ENCODE measurements at places on chromosomes 16 and 17.

DNA sequence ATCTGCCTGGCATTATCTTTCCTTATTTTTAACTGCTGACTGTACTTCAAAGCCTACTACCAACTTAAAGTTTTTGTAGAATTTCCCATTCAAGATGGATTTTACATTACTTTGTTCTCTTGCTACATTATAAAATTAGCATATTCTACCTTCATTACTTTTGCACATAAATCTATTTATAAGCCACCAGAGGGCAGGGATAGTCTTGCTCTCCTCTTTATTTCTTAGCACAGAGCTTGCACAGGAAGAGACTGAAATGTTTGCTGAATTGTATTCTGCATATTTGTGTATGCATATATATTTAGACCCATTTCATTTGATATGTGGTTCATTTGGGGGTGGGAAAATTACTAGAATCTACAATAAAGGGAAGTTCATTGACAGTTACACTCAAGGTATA lies 108.0 kb downstream of the SKAP1 start:
- no peak for DNase-seq

DNA sequence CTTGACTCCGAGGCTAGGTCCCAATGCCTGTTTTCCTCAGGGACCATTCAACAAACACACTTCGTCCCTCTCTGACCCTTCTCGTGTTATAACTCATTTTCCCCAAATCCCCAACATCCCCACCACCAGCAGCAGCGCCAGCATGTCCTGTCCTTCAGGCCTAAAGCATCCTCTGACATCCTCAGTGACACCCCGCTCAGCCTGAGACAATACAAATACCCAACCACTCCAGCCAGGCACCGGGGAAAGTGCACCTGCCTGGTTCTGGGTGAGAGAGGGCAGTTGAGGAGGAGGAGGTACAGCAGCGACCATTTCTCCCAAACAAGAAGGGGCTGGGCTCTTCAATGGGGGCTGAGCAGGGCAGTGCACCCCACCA lies 4.7 kb downstream of the MNT start:
- no peak for DNase-seq

- DNase-seq, result no peak
These were observed 1.9 kb downstream of the EPN3 start for GRCh38 chr17:50534222-50534978.

GRCh38 chr17:37769050-37769449 lies 24.2 kb upstream of the HNF1B start:
- no peak for DNase-seq

DNA sequence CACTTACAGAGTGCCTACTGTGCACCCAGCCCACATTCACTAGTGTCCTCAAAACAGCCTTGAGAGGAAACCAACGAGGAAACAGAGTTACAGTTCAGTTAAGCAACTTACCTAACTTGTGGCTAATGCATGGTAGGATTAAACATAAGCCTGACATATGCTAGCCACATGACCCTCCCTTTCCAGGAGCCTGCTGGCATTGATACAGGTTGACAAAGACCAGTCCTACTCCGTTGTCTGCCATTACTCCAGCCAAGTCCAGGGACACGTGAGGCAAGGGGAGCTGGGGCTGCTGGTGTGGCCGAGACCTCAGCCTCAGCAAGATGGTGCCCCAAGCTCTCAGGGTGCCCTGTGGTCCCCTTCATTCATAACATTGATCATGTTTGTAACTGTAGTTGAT lies 37.9 kb downstream of the SNX20 start:
- DNase-seq, result no peak

DNA sequence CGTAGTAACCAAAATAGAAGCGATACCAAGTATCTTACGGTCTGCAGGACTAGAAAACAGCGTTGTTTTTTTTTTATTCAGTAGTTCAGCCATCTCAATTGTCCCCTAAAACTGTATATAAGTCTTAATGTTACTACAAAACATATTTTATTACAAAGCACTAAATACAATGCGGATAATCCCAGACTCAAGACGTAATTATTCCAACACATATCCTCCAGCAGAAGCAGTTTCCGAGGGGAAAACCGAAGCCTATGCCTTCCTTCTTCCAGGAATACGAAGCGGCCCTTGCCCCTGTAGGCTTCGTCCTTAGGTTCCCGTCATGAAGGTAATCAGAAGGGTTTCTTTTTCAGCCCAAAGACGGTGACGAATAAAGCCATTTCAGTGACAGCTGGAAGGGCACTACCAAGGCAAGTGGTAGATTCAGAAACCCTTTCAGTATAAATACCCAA lies 2.3 kb downstream of the TMEM107 start:
- DNase-seq, result no peak

- DNase-seq, result no peak
These were observed 35.6 kb upstream of the GAS7 start for GRCh38 chr17:10234033-10234432.

DNA sequence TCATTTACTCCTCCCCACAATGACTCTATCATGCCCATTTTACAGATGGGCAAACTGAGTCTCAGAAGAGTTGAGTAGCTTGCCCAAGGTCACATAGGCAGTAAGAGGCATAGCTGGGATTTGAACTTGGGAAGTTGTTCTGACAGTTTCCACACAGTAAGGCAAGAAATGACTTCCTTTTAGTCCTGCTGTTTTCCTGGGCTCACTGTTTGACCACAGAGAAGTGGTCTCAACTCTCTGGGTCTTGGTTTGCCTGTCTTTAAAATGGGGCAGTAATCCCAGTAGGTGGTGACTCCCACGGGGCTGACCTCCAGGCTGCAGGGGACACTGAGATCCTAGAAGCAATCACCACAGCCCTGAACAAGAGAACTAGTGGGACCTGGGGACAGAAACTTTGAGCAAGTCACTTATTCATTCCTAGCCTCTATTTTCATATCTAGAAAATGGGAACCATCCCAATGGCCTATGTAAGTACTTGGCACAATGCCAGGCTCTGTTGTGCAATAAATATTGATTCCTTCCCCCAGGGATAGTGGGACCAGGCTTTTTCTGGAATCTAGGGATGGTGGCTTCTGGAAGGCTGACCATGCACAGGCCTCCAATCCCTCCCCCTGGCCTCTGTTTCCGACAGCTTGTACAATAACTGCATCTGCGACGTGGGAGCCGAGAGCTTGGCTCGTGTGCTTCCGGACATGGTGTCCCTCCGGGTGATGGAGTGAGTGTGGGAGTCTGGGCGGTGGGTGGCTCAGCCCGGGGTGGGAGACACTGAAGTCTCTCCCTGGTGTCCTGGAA lies 20.5 kb downstream of the DEXI start:
- DNase-seq, result no peak

DNA sequence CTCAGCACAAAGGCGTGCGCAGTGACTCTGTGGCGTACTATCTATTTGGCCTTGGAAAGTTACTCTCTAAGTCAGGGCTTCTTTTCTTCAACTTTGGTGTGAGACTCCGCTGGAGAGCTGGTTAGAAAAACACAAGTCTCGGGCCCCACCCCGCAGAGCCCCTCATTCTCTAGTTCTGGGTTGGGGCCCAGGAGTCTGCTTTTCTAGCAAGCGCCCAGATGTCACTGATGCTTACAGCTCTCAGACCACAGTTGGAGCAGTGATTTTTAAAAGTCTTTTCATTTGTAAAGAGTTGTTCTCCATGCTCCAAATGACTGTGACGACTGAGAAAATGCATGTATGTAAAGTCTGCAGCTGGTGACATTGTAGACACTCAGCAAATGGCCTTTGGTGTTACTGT lies 582.3 kb downstream of the WWOX start:
- no peak for DNase-seq

DNA sequence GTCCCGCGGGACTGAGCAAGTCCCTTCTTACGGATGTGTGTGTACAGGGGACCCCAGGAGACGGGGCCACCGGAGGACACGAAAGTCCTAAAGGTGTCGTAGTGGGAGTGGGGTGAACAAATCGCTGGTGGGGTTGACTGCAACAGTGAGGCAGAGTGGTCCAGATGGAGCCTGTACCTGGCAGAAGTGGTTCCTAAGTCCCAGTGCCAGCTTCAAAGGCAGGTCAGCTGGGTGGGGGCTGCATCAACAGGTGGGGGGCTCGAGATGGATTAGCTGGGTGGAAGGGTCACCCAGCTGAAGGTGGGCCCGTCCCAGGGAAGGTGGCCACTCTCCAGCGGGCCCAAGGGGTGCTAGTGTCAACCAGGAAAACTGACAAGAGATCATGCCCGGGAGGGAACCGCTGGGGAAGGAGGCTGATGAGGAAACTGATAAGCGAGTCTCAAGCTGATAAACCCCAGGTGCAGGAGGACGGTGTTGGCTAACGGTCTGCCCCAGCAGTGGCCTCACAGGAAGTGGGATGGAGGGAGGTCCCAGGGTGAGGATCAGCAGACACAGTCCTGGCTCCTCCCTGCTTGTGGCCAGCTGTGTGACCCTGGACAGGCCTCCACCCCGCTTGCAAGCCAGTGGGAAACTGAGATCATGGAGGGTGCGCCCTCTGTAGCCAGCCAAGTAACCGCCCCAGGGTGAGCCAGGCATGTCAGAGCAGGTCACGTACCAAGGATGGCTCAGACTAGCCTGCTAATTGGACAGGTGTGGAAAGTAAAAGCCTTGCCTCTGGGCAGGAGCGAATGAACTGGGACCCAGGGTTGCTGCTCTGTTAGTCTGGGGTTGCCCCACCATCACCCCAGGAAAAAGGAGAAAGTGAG lies 1.0 kb downstream of the ORAI3 start:
- DNase-seq, result no peak

DNA sequence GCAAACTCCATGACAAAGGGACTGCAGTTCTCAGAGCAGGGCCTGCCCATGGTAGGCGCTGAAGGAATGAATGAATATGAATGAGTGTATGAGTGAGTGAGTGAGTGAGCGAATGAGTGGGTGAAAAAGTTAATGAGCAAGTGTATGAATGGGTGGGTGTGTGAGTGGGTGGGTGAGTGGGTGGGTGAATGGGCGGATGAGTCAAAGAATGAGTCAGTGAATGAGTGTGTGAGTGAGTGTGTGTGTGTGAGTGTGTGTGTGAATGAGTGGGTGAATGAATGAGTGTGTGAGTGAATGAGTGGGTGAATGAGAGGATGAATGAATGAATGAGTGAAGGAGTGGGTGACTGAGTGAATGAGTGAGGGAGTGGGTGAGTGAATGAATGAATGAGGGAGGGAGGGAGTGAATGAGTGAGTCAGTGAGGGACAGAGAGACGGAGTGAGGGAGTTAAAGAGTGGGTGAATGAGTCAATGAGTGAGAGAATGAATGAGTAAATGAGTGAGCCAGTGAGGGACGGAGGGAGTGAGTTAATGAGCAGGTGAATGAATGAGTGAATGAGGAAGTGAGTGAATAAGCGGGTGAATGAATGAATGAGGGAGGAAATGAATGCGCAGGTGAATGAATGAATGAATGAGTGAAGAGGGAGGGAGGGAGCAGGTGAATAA lies 11.1 kb upstream of the CHMP6 start:
- DNase-seq, result peak; percentile 28

DNA sequence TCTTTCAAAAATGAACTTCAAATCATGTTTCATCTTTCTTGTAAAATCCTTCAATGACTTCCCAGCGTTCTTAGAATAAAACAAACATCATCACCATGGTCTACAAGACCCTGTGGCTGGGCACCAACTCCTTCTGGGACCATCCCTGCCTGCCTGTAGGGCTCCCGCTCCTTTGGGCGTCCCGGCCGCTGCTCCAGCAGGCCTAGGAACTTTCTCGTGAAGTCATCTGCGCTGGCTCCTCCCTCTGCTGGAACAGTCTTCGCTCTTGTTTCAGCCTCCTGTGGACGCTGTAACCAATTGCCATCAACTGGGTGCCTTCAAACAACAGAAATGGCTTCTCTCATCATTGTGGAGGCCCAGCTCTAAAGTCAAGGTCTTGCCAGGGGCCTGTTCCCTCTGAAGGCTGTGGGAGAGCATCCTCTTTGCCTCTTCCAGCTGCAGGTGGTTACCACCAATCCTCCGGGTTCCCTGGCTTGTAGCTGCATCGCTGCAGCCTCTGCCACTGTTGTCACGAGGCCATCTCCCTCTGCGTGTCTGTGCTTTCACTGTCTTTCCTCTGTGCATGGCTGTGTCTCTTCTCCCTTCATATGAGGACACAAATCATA lies 185.5 kb upstream of the SDK2 start:
- no peak for DNase-seq

GRCh38 chr16:57837305-57838125 lies 35.2 kb upstream of the KIFC3 start:
- no peak for DNase-seq

DNA sequence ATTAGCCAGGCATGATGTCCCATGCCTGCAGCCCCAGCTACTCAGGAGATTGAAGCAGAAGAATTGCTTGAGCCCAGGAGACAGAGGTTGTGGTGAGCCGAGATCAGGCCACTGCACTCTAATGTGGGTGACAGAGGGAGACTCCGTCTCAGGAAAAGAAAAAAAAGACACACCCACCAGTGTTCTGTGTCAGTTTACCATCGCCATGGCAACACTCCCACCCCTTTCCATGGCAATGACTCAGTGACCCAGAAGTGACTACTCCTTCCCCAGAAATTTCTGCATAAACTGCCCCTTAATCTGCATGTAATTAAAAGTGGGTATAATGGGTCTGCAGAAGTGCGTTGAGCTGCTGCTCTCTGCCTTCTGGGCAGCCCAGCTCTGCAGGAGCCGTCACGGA lies 4.0 kb upstream of the ZC3H18 start:
- DNase-seq, result no peak

DNA sequence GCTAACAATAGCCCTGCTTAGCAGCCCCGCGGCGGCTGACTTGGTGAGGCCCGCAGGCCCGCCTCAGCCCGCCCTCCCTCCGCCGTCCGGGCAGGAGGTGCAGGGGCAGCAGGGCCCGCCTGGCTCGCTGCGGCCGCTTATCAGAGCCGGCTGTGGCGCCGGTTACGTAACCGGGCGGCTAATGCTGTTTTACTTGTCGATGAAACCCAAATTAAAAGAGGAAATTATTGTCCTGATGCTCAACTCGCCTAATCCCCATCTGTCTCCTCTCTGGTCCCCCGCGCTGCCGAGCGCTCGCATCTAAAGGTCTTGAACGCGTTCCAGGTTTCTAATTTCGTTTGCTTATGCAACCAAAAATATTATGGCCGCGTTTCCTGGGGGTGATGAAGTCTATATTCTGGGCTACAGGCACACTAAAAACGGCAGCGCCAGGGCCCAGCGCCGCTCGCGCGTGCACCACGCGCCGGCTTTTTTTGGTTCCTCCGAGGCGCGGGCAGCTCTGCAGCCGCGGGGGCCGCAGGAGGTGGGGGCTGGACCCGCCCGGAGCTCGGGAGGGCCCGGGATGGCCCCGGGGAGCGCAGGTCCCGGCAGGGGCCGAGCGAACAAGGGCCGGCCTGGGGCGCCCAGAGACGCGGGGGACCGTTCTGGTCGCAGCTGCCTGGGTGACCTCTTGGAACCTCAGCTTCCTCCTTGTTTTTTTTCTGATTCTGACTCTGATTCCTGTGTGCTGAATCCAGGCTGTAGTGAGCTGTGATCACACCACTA lies 65.2 kb upstream of the TOB1 start:
- no peak for DNase-seq

DNA sequence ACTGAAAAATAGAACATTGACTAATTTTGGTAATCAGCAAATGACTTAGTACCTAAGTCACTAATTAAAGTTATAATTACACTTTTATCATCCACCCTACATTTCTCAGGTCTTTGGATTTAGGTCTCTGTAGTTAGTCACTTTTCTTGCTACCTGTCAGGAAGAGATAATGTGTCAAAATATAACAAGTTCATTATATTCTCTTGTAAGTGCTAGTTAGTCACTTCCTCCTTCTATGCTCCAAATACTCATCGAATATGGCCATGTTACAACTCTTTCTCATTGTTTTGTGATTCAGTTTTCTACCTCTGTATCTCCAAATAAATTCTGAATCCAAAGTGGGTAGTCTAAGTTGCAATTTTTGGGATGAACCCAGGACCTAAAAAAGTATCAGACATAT lies 163.5 kb upstream of the KIF2B start:
- no peak for DNase-seq
